ENCODE measurements at places on chromosomes 3 and 15.

DNA sequence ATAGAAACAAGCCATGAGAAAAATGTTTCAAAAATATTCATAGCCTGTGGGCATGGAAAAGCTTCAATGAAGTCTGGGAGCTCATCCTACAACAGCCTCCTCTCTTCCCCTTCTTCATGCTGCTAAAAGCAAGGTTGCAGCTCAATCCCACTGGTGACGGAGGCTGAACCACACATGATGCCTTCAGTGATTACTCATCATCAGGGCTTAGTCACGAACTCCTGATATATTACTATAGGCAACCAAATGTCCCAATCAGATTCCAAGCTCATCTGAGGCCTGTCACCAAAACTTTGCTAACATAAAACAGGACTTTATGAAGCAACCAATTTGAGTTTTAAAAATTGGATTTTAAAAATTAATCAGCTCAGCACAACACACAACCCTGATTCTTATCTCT is 24.0 kb upstream of the SLC24A5 start:
- no peak for DNase-seq

- no peak for DNase-seq
Observed at GRCh38 chr3:116707531-116707930, 2.0 kb upstream of the TUSC7 start.

- no peak for DNase-seq
Observed at GRCh38 chr15:68592544-68592943, 13.8 kb downstream of the CORO2B start.

DNA sequence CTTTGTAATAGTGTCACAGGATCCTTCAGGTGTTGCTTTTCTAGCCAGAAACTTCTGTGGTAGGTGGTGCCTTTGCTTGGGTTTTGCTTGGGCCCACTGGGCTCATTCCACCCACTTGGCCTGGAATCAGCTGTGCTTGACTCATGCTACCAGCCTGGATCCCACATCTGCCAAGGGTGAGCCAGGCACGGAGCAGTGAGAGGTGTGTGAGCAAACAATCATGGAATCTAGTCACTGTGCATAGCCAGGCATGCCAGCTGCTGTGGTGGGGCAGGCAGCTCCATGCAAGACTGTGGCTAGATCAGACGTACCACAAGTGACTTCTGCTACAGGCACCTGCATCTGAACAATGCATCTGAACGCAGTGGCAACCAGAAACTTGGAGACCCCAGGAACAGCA is 275.9 kb downstream of the UBE2E2 start:
- DNase-seq: no peak

- no peak for DNase-seq
Observed at GRCh38 chr3:149377408-149378364, at the start of gene TM4SF1. TSS of gene TM4SF1 (minus strand) at chr3:149377649. CDS start at chr3:149377547, 102 bp downstream.

DNA sequence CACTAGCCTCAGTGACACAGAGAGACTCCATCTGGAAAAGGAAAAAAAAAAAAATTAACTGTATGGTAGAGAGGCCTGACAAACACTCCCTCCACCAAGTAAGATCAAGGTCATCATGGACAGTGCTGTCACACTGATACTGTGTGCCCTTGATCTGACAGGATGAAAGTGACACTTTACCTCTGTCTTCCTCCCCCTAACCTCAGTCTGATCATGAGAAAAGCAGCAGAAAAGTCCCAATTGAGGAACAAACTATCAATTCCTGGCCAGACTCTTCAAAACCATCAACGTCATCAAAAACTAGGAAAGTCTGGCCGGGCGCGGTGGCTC is 26.7 kb downstream of the PGPEP1L start:
- no peak for DNase-seq

DNA sequence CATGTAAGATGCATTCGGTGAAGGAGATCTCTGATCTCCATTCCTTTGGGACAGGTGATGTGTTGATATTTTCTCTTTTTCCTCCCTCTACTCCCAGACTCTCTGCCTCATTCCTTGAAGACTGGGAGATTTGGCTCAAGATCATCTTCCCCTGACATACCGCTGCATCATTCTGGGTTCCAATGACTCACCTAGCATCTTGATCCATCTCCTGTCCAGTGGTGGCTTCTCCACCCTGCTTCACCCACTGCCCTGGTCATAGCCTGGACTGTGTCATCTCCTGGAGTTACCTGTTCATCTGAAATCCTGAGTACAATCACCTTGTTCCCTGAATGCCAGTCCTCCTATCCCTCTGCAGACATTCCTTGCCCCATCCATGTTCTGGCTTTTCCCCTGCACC is 57.4 kb upstream of the TRAK1 start:
- no peak for DNase-seq

DNA sequence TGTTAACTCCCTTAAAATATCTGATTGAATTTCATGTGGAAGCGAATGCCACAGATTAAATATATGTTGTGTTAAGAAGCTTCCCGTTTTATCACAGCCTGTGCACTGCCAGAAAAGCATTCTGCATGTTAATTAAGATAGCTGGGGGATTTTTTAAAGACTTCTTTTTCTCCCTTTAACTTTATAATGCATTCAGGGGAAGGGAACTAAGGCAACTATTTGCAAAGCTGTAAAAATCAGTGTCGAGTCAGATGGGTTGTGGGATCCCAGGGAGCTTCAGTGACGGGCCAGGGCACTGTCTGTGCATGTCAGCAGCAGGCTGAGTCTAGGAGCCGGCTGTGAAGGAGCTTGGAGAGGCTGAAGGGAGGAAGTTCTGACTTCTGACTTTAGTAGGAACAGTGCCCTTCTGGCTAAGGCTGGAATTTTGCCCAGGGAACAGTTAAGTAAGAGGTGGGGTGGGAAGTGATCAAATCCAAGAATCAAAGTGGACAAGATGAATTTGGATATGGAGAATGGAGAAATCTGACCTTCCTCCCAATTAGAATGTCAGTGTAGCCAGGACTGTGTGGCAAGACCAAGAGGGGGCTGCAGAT is 77.7 kb downstream of the ABHD5 start:
- no peak for DNase-seq

DNA sequence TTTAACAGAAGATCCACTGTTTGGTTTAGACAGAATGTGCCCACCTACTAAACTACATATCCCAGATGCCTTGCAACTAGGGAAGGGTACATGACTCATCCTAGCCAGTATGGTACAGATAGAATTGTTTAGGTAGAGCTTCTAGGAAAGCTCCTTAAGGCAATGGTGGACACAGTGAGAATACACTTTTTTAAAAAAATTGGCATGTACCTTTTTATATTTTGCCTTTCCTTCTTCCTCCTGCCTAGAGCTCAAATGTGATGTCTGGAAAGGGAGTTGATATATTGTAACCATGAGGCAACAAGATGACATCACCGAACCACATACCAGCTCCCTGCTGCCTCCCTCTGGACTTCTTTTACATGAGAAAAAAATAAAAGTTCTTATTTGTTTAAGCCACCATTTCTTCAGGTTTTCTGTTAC is 14.4 kb upstream of the C3orf80 start:
- DNase-seq: no peak

DNA sequence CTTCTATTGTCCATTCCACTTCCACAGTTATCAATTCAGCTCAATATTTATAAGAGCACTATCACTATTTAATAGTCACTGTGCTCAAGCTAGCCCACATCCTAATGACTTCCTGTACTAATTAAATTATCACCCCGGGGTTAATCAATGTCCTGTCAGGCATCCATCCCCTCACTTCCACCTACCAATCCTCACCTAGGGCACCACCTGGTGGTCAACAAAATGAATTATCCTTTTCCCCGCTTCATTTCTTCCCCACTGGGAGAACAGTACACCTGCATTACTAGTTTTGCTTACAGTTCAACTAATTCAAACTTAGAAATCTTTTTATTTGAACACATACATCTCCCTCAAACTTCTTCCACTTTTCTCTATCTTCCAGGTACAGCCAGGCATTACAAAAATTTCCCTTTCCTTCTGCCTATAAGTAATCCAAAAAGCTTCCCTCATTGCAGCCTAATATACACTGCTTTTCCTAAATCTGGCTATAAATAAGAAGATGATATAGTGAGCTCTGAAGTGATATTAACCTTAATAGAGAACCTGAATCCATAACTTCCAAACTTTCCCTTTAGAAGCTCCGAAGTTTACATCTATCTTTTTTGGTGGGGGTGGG is 68.5 kb downstream of the TMCC1 start:
- DNase-seq: peak; percentile 55

All from WERI-Rb-1 (cell line).